SIG-M5 (cell line): ENCODE measurements at places on chromosomes 12 and 14.
A peak's percentile ranks its signal among the peaks of the same experiment; 100 is the strongest.

- DNase-seq, result peak; percentile 50
Observed at GRCh38 chr14:73741386-73741875, 27.2 kb upstream of the PNMA1 start.

GRCh38 chr14:94677747-94678146 lies 65.6 kb downstream of the SERPINA3 start:
- no peak for DNase-seq

DNA sequence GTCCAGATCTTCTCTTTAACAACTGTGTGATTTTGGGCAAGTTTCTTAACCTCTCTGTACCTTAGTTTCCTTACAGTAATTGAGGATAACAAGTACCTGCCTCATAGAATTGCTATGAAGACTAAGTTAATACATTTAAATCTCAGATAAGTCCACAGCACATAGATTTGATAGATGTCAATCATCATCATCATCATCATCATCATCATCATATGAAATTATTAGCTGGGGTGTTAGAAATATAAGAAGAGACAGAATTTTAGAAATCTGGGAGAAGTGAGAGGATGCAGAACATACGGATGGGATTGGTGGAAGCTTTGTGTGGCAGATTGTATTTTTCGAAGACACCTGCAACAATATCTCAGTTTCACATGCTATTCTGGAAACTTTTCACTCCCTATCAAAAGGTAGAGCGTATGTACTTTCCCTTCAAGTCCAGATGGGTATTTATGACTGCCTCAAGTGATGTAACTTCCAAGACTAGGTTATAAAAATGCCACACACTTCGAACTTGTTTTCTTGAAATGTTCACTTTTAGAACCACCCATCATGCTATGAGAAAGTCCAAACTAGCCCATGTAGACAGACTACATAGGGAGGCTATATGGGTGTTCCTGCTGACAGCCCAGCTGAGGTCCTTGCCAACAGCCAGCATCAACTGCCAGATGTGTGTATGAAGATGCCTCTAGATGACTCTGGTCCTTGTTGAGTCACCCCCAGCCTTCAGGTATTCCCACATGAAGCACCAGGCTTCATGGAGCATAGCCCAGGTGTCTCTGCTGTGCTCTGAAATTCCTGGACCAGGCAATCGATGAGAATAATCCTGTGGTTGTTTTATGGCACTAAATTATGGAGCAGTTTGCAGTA lies 20.7 kb upstream of the SDR39U1 start:
- DNase-seq, result no peak

GRCh38 chr12:49578471-49579112 lies 10.7 kb upstream of the MCRS1 start:
- DNase-seq, result no peak

DNA sequence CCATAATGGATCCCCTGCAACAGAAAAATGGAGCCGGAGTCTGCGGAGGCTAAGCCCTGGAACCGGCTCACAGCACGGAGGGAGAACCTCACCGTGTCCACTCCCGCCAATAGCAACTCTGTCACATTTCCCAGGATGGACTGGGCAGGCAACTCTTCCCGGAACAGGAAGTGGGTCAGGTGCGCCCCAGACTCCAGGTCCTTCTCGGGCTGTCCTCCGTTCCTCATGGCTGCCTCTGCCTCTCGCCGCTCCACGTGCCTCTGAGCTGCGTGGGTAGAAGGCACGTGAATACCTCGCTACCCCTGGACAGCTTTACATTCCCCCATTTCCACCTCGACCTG lies 2.2 kb downstream of the CYP27B1 start:
- DNase-seq, result no peak

DNA sequence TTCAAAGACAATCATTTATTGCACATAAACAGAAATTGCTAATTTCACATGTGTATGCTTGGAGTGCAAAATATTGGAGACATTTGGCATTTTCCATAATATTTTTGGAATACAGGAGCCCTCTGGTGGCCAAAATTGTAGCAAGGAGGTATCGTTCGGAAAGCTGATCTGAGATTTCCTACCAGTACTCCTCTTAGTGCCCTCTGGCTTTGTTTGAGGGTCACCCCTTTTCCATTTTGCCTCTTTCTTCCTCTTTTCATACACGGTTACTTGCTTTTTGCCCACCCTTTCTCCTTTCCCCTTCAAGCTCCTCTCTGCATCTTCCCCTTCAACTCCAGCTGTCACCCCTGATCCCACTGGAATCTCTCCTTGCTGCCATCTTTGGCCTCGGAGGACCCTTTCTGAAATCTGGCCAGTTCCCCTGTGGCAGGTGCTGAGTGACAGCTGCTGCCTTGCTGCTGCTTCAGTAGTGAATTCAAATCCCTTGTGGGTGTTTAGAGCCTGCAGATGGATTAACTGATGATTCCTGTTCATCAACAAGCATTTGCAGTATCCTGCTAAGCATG lies 164.6 kb upstream of the PARP11 start:
- DNase-seq, result no peak
